ENCODE measurements at places on chromosomes 1 and 21. TPM values are rescaled to one million over a fixed set of nuclear protein-coding genes. Genes with fewer than 3 reads are reported as not detected.

- DNase-seq: no peak
Measured at GRCh38 chr1:6690186-6690585, 11.4 kb downstream of the DNAJC11 start.

- no peak for DNase-seq
Measured at GRCh38 chr1:59967141-59967697, 40.6 kb upstream of the CYP2J2 start.

DNA sequence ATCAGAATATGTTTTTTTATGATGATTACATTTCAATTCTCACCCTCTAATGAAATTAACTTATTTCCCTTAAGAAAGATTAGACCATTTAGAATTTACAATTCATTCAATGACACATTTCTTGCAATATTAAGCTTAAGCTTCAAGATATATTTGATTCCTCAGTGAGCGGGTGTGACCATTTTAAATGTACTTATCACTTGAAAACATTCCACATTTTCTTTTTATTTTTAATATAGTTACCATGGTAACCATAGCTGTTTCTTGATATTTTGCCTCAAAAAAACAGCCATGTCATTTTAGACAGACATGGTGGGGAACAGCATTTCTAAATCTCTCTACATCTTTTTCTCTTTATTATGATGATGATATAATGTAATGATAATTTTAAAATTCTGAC, 1029.0 kb upstream of the B3GALT2 start:
- no peak for DNase-seq

GRCh38 chr21:31752967-31753366, 21.0 kb upstream of the SCAF4 start:
- no peak for DNase-seq

GRCh38 chr21:26550326-26550725, 22.8 kb downstream of the CYYR1 start:
- no peak for DNase-seq

- no peak for DNase-seq
Measured at GRCh38 chr1:110606657-110607535, 738 bp upstream of the KCNA2 start.

The ARTN gene
- total RNA-seq: not detected

The OR2L13 gene
- total RNA-seq: not detected

The OR2T2 gene
- not detected for total RNA-seq

The MYCL gene
- 0.43 TPM for total RNA-seq

The LMOD1 gene
- total RNA-seq: not detected
